ENCODE measurements at places on chromosomes 4 and X.

GRCh38 chrX:152037183-152037582 is 62.7 kb upstream of the GABRE start:
- DNase-seq = no peak

DNA sequence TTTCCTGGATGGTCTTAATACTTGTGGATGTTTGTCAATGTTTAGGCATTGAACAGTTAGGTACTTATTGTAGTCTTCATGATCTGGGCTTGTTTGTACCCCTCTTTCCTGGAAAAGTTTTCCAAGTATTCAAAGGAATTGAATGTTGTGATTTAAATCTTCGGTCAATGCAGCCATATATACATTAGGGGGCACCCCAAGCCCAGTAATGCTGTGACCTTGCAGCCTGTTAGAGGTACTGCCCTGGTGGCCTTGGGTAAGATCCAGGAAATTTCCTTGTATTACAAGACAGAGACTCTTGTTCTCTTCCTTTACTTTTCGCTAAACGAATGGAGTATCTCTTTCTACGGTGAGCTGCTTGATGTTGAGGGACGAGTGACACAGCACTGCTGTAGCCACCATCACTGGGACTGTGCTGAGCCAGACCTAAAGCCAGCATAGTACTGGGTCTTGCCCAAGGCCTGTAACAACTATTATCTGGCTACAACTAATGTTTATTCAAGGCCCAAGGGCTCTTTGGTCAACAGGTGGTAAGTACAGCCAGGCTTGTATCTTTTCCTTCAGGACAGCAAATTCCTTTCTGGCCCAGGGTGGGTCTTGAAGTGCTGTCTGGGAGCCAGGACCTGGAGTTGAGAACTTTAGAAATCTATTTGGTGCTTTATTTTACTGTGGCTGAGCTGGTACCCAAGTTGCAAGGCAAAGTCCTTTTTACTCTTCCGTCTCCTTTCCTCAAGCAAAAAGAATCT is 118.3 kb upstream of the ATOH1 start:
- DNase-seq = no peak

DNA sequence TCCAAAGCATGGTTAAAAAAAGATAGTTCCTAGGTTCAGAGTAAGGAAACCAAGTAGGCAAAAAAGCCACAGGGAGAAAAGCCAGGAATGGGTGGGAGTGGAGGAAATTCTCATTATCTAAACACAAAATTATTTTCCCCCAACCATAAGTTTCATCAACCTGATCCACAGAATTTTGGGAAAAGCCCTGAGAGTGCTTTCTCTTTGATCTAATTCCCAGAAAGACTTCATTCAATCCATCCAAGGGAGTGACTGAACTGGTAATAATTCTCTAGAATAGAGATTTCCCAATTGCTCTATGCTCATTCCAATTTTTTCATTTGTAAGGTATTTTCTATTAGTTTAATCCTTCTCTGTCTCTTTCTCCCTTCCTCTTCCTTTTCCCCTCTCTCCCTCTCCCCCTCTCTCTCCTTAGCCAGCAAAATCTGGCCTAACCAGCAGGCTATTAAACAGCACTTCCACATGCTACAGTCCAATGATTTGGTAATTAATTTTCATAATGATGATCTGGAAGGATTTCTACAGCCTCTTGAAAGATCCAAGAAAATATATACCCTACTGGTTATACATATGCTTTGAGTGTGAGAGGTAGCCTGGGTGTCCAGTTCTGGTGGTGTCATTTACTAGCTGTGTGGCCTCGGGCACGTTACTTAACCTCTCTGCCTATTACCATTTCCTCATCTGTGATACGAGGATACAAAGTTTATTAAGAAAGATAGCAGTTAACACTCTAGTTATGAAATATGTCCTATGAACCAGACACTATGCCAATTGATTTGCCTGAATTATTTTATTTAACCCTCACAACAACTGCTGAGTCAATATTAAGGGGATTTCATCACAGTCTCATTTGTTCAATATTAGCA is 251.5 kb upstream of the RASGEF1B start:
- DNase-seq = no peak

DNA sequence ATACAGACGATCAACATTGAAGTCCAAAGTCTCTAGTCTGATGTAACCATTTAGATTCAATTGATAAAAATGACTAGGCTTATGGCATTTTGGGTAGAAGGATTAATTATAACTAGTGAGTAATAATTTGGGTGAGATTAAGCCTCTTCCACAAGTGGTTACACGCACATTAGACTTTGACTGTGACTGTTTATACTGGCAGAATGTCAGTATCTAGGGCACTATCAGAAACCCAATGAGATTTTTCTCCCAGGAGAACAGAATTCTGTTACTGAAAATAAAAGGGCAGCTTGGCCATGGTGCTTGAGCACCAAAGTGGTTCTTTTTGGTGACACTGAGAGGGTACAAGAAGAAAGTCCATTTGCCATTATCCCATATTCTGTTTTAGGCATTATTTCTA is 3.3 kb downstream of the PLS3 start:
- DNase-seq = no peak

DNA sequence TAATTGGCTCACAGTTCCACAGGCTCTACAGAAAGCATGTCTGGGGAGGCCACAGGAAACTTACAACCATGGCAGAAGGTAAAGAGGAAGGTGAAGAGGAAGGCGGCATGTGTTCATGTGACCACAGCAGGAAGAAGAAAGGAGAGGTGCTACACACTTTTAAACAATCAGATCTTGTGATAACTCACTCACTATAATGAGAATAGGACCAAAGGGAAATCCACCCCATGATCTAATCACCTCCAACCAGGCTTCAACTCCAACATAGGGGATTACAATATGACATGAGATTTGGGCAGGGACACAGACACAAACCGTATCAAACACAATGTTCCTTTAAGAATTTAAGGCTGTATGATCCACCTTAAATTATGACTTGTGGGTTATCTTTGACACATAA is 10.5 kb upstream of the PGM2 start:
- DNase-seq = peak; percentile 45

GRCh38 chrX:26138274-26138673 is at the start of gene MAGEB18:
Gene MAGEB18 (plus strand): TSS chrX:26138343. CDS start chrX:26138986, 643 bp downstream.
- DNase-seq = no peak
